ENCODE measurements at places on chromosomes 6 and 20.

GRCh38 chr6:41503827-41504465 lies 42.2 kb upstream of the FOXP4 start:
- no peak for DNase-seq

DNA sequence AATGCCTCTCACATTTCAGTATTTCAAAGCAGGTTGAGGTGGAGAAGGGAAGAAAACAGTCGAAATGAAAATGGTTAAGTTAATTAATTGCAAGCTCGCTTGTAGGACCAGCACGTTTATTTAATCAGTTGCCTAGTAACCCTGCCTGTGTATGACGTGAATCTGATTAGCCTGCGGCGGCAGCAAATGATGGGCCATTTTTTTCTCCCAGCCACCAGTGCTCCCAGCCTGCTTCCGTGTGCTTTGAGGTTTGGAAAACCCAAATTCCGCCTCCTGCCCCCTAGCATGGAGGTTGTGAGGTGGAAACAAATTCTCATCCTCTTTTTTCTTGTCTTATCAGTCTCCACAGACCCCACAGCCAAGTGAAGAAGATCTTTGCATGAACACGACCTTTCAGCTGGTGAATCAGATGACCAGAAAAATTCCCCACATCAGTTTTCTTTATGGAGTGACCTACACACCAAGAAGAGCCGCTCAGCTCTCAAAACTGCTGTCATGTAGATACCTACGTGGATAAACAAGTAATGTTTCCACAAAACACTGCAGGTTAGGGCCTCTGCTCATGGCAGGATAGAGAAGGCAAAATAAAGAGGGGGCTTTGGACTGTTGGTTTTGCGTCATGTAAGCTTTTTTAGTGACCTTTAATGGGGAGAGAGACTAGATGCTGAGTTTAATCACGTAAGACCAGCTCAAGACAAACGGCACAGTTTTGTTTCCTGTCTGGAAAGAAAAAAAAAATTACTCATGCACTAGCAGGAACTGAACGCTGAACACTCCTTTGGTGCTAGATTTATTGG lies 572.9 kb upstream of the NOX3 start:
- DNase-seq, result no peak

DNA sequence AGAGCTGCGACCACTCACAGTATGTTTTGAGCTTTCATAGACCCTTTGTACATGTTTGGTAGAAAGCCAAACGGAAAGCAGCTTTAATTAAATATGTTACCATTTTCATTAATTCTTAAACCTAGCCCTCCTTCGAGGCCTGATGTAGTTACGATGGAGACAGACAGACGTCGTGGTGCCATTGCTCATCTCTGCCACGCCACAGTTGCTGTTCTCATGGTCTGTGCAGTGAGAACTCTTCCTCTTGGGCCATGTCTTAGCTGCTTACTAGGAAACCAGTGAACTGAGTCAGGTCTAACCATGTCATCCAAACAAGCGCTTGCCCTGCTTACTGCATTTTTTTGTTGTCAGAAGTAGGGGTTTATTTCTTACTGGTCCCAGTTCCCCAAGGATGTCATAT lies 62.8 kb downstream of the SNX9 start:
- no peak for DNase-seq

DNA sequence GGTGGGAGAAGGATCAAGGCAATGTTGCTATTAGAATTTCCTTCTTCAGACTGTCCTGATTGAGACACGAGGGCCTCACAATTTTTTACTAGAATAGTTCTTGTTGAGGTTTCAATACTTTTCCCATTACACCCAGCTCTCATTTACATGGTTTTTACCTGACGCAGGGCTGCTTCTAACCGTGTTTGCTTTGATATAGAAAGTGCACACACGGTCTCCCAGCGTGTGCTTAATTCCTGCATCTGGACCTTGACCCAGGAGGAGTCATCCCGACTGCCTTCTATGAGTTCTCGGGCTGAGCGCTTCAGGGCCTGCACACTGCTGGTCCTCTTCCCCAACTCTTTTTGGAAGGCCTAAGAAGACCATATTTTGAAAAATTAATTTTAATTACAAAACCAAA lies 160.2 kb downstream of the DST start:
- DNase-seq, result no peak

DNA sequence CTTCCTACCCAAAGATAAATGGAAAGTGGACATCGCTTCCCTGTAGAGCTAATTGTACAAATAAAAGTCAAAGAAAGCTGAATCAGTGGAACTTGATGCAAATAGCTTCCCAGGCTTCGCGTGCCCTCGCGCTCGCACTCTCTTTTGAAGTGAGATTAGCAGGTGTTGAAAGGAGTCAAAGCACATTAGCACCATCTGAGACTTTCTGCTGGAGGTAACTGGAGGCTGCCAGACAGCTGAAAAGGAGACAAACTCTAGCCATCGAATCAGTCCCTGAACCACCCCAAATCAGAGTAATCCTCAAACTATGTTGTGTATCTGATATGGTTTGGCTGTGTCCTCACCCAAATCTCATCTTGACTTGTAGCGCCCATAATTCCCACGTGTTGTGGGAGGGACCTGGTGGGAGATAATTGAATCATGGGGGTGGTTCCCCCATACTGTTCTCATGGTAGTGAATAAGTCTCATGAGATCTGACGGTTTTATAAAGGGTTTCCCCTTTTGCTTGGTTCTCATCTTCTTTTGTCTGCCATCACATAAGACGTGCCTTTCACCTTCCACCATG lies 23.7 kb downstream of the SULF2 start:
- peak; percentile 26 for DNase-seq

DNA sequence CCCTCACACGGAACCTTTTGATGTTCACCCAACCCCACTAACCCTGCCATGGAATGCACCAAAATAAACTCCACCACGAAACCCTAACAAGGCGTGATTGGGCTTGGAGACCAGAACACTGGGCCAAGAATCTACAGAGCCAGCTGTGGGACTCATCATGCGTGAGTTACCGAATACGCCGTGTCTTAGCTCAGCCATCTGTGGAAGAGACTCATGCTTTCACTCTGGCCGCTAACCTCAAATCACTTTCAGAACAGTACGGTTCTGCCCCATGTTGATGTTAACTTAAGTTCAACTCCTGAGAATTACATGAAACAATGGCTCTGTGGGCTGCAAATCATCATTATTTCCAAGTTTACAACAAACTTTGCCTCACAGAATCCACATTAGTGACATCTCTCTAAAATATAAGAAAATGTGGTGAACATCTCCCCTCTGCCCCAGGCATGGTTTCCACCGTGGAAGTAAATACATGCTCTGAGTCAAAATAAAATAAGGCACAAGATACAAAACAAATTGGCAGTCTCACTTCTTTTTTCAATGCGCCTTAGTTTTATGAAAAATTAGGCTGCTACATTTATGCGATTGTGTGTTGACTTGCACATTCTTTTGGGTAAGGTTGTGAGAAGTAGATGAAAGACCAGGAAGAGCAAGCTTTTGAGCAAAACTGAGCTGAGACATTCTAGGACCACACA lies 308.9 kb upstream of the EXOC2 start:
- DNase-seq, result no peak

DNA sequence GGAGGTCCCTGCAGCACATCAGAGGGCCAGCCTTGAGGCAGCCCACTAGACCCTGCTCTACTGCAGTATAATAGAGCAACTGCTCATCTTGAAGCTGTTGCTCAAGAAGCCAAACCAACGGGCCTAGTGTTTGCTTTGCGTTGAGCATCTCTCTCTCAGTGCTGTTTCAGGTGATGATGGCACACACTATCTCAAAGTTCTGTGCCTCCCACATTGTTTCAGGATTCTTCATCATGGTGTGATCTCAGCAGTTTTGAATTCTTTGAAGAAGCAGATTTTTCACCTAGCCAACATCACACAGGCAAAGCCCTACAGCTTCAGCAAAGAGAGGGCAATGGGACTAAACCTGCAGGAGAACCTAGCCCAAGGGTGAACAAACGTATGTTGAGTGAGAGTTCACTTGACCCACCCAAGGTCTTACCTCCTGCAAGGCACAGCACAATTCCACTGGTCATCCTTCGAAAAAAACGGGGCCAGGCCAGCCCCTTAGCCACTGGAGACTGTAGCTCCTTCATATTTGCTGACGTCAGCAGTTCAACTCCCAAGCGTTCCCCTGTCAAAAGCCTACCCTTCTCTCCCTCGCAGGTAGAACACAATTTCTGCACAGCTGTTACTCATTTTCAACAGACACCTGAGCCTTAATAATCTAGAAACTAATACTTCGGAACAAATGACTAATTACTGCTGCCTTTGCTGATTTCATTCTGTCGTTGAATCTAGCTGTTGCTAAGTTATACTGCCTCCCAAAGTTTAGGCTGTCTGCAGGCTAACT lies 15.8 kb downstream of the MYB start:
- DNase-seq, result no peak

DNA sequence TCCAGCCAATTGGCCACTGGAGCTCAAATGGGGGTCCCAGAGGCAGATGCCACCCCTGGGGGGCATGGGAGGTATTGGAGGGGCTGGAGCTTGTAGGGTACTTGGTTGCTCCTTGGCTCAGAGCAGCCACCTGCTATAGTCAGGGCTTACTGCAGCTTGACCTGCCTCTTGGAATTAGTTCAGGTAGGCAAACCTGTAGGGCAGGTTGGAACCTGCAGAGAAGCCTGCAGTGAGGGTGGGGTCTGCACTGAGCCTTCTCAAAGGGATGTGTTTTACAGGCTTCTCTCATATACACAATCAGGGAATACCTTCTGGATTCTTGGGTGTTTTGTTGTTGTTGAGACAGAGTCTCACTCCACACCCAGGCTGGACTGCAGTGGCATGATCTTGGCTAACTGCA lies 94.2 kb upstream of the MYL9 start:
- no peak for DNase-seq

DNA sequence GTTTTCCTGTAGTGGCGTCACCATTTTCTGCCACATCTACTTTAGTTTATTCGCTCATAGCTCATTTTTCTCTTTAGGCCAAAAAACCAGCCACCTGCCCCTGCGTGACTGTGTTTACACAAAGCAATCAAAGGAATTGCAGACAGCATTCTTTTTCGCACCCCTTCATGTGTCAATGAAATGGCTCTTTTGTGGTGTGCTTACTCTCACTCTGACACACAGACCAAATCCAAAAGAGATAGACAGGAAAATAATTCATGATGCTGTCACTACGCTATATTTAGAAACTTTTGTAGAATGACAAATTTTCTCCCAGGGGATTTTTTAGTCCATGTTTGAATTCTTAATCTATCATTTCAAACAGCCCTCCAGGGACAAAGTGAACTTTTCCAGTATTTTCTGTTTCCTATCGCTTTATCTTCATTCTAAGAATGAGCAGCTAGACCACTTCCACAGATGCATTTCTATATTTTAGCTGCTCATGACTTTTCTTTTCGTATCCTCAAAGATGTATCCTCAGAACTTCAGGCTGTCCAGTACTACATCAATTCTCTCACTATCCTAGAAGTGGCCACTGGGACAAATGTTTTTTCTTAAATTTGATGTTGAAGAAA lies 37.9 kb upstream of the KHDRBS2 start:
- DNase-seq, result no peak

- no peak for DNase-seq
Observed at GRCh38 chr20:18314786-18315406, 26.6 kb downstream of the ZNF133 start.

DNA sequence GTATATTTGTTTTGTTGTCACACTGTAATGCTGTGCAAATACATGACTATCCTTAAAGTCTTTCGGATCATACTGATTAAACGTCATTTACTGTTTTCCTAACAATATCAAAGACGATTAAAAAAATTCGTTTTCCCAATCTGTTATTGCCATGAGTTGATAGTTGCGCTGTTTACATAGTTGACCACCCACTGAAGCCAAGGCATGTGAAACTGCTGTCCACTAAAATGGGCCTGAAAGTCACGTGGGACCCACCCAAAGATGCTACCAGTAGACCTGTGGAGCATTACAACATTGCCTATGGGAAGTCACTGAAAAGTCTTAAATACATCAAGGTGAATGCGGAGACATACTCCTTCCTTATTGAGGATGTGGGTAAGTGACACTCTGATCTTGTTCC lies 28.1 kb downstream of the FNDC1 start:
- DNase-seq, result no peak

GRCh38 chr6:52510213-52510562 lies 66.7 kb downstream of the TRAM2 start:
- no peak for DNase-seq

- DNase-seq, result no peak
Observed at GRCh38 chr6:140915103-140915502, 1217.6 kb upstream of the GJE1 start.

DNA sequence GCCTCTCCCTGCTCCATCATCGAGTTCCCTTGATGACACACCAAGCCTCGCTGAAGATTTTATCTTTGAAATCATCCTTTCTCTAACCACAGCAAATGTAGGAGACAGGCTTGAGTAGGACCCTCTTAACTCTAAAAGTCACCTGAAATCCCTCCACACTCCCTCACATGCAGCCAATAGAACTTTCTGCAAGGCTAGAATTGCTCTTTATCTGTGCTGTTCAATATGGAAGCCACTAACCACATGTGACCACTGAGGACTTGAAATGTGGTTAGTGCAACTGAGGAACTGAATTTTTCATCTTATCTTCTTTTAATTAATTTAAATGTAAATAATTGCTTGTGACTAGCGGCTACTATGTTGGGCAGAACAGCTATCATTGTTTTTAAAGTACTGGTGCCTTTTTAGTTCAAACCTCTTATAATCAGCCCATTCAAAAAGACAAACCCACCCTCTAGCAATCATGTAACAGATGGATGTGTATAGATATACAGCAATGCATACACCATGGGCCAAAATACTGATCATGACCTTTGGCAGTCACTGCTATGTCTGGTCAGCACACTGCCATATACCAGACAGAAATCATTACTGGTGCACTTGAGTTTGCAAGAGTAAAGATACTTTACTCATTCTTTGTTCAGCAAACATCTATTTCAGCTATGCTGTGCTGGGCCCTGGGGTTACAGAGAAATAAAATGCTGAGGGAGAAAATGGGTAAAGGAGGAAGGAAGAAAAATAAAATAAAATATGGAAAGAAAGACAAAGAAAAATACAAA lies 50.0 kb downstream of the GFOD1 start:
- no peak for DNase-seq

DNA sequence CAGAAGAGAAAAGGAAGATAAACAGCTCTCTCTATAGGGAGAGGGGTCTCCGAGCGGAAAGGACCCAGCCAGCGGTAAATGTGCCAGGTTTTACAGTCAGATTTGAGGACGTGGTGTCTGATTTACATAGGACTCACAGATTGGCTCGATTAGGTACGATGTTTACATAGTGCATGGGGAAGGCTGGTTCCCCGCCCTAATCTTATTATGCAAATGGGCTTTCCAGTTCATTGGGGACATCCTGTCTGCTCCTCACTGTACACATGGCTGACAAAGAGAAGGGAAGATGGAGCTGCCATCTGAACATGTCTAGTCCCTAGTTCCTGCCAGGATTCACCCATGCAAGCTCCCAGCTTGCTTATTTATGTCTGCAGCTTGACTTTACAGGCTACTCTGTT lies 119.9 kb downstream of the RNF144B start:
- peak; percentile 91 for DNase-seq

- DNase-seq, result no peak
Observed at GRCh38 chr20:40463171-40463570, 225.9 kb downstream of the MAFB start.

DNA sequence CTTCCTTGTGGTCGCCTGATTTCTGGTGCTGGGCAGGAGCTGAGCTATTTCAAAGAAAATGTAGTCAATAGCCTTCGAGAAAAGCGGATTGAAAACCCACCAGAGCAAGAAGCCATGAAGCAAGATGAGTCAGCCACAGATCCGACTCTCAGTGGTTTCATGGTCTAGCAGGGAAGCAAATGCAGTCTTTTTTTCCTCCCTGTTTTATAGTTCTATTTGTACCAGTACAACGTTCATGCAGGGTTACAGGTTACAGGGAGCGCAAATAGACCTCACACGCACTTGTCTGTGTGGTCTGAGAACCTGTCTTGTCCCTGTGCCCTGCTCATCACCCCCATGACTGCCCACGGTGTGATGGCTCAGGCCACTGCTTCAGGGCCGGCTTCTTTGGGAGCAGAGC lies 309.8 kb upstream of the SUPT3H start:
- no peak for DNase-seq

Measured in WERI-Rb-1 (cell line).